ENCODE measurements at places on chromosomes 4 and X.

DNA sequence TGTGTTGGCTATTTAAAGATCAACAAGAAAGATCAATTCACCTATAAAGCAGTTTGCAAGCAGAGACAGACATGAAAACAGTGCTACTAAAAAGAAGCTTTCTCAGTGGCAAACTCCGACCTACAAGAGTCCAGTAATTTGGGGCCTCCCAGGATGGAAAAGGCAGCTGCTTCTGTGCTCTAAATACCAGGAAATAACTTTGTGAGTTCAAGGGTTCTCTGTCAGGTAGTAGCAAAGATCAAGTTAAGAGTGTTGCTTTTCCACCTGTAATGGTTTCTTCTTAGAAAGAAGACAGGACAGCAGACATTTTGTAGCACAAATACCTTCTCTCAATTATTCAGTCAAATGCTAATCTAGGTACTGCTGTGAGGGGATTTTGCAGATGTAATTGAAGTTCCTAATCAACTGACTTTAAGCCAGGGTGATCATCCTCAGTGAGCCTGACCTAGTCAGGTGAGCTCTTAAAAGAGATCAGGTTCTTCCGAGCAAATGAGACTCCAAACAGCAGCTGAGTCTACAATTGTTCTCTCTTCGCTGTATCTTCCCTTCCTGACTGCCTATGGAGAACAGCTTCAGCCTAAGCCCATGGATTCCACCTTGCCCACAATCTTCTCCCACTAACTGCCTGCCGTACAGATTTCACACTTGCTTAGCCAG lies 13.5 kb downstream of the ANKRD17 start:
- no peak for DNase-seq

DNA sequence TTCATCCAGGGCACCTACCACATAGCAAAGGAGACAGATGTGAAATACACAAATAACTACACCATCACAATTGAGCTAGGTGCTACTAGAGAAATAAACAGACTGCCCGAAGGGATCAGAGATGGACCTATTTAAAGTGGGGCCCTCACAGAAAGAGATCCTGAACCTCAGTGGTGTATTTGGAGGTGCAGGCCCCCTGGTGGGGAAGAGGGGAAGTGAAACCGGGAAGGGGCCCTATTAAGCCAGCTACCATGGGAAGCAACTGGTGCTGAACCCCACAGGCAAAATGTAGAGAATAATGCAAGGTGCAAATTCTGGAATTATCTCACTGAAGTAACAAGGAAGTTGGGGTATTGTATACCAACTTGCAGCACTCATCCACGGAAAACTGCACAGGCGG lies 78.6 kb upstream of the FAM9A start:
- no peak for DNase-seq

- no peak for DNase-seq
These were observed 163.7 kb downstream of the CPE start for GRCh38 chr4:165542476-165542875.

DNA sequence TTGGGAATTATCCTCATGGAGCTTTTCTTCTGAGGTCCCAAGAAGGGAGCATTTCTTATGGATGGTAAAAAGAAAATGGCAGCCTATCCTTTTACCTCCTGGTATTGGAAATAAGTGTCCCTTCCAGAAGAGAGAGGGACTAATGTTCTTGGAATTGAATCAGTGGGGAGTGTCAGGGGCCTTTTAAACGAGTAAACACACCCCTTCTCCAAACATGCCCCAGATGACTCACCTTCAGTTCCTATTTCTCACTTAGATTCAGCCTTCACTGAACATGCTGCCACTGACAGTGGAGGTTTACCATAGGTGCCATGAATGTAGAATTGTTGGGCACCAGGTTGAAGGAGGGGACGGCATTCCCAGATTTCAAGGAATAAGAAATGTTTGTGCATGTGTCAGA lies 19.0 kb downstream of the MAGEC2 start:
- DNase-seq, result no peak

- peak; percentile 14 for DNase-seq
These were observed 55.7 kb downstream of the PHOX2B start for GRCh38 chr4:41692717-41693345.

- no peak for DNase-seq
These were observed 68.0 kb downstream of the PPEF2 start for GRCh38 chr4:75834095-75834771.

- DNase-seq, result no peak
These were observed 142.5 kb downstream of the CXXC4 start for GRCh38 chr4:104352211-104352610.

- DNase-seq, result no peak
These were observed 76.9 kb downstream of the SHROOM3 start for GRCh38 chr4:76511947-76512346.

DNA sequence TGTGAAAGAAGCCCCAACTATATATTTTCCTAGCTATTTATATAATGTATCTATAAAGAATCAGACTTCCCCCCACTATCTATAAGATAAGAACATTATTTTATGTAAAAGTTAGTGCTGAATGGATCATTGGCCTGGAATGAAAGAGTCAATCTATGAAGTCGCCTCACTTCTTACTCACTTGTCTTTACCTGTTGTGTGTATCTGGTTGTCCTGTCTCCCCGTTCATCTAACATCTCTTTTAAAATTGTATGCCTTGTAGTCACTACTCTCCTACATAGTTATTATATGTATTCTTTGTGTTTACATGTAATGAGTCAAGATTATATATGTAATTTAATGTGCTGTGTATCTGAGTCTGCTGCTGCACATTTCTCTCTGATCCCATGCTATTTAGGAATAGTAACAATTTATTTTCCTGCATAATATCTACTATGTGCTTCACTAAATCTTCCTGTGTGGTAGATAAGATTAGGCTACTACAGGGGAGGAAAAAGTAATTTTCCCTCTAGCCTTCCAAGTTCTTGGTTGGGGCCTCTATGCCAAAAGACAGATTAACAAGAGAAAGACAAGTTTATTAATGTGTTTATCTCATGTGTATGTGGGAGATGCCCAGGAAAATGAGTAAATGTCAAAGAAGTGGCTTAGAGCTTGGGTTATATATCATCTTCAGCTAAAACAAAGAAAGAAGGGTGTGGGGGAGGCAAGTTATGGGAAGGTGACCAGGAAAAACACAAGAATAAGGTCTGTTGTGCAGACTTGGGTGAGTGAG lies 77.6 kb upstream of the FRMPD4 start:
- DNase-seq, result no peak

GRCh38 chr4:144808034-144808433 lies 162.1 kb downstream of the HHIP start:
- DNase-seq, result no peak

GRCh38 chr4:14581741-14582140 lies 420.5 kb upstream of the CPEB2 start:
- no peak for DNase-seq

DNA sequence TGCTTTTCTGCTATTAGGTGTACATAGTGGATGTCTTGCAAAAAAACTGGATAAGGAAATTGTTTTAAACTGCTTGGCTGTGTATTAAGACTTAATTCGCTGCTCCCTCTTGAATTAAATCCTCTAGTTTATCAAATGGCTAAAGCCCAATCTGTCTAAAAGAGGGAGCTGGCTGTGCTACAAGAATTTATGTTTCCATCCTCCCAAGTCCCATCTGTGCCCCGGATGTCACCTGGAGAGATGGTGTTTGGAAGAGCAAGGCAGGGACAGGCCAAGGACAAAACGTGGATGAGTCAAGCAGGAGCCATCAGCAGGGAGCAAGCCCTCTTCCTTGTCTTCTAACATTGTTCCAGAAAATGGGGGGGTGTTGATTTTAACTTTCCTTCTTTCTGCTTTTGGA lies 171.3 kb upstream of the LCORL start:
- DNase-seq, result no peak

DNA sequence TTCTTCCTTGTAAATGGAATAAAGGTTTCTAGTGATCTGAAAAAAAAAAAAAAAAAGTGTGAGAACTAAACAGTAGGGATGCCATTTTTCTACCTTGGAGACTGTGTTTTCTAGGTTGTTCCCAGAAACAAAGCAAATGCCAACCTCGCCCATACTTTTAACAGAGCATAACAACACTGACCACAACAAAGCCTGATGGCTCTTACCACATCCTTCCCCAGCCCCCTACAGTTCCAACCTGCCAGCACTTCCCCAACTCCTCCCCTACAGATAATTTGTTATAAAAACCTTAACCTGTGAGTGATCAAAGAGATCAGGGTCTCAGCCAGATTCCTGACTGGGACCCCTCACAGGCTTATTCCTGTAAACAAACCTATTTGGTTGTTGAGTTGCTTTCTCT lies 940.0 kb downstream of the SH3BGRL start:
- no peak for DNase-seq

DNA sequence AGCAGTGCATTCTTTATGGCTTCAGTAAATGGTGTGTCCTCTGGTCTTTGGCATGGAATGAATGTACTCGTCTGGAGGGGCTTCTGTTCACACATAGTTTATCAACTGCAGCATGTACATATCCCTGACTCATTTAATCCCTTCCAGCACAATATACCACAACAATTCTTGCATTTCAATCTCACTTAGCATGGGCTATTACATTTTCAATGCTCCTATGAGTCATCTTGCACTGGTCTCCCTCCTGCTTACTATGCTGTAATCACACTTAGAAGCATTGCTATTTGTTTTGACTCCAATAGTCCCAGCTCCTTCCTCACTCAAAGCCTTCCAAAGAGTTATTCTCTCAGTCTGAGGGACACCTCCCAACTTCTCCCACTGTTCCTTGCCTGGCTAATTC lies 180.9 kb upstream of the NUDT10 start:
- no peak for DNase-seq

GRCh38 chrX:129145840-129146272 lies 377.4 kb downstream of the SMARCA1 start:
- no peak for DNase-seq

- no peak for DNase-seq
These were observed 14.8 kb downstream of the NAT8L start for GRCh38 chr4:2073808-2074481.

GRCh38 chr4:138595171-138595570 lies 353.0 kb upstream of the SLC7A11 start:
- no peak for DNase-seq

DNA sequence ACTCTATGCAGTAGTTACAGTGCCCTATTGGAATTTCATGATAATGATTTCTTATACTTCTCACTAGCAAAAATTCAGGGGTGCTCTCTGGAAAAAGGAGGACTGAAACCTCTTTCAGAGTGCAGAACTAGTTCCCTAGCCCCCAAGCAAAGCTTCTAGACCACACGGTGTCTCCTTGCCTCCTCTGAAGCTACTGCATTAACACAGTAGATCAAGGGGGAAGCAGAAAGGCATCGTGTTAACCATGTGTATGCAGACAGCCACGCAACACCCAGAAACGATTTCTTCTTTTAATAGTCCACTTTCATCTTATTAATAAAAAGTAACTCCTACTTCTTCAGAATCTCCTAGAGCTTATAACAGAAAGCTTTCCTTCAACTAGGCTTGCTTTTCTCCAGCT lies 44.7 kb downstream of the MAML3 start:
- DNase-seq, result no peak

GRCh38 chr4:27662426-27662825 lies 801.8 kb downstream of the STIM2 start:
- no peak for DNase-seq

DNA sequence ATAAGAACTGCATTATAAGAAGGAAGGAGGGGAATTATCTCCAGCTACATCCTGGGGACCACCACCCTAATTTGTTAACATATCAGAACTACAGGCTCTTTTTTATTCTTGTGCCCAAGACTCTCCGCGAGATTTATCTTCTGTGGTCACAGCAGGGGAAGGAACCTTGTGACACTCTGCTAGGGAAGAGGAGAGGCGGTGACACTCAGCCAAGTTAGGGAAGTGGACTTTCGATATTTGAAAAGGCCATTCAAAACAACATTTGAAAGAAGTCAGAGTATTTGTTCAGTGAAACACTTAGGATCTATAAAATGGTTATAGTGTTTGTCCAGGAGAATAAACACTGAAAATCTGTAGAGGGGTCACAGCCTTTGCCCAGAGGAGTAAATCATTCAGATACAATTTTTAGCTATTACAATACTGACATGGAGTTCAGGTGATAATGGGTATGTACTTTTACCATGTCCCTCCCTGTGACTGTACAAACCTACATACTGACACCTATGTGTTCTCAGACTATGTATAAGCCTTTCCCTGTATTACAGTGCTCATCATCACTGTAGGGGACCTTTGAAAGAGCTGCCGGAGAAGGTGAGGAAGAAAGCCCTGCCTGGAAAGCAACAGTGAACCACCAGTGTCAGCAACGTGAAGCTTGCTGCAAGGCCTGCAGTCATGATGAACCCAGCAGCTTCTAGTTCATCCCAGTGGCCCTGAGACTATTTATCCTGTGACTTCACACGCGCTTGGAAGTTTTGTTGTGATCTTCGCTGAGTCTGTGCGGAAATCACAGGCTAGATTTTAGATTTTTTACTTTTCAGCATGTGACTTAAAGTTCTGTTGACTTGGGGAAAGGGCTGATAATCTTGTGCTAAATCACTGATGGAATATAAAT lies 8.5 kb upstream of the PTTG2 start:
- DNase-seq, result no peak

DNA sequence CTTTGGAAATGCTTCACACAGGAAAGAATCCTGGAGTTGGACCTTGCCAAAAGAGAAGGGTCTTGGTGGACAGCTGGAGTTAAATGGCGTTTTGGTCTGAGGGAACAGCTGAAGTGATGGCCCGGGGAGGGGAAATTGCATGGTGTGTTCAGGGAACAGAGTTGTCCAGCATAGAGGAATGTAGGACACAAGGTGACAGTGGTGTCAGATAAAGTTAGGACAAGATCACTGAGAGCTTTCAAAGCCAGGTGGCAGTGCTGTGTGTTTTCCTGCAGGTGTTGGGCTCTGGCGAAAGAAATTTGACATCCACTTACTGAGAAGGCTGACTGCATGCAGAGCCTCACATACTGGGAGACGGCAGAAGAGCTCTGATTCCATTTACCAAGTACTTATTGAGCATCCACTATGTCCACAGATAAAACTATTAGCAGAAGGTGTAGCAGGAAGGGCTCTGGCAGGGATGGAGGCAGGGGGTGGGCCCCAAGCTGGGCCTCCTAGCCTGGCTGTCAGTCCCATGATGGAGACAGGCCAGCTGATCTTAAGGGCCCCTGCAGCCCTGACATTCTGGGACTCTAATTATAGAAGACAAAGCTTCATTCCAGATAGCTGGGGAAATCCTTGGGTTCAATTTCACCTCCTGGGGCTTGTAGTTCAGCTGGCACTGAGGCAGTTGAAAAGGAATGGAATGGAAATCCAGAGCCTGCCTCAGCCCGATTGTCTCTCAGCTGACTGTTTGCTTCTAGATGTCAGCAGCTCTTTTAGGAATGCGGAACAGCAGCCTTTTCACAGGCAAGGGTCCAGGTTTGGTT lies 150.2 kb upstream of the MAMLD1 start:
- DNase-seq, result no peak

DNA sequence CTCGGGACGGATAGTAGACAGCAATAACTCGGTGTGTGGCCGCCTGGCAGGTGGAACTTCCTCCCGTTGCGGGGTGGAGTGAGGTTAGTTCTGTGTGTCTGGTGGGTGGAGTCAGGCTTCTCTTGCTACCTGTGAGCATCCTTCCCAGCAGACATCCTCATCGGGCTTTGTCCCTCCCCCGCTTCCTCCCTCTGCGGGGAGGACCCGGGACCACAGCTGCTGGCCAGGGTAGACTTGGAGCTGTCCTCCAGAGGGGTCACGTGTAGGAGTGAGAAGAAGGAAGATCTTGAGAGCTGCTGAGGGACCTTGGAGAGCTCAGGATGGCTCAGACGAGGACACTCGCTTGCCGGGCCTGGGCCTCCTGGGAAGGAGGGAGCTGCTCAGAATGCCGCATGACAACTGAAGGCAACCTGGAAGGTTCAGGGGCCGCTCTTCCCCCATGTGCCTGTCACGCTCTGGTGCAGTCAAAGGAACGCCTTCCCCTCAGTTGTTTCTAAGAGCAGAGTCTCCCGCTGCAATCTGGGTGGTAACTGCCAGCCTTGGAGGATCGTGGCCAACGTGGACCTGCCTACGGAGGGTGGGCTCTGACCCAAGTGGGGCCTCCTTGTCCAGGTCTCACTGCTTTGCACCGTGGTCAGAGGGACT lies 5.7 kb upstream of the MSANTD1 start:
- DNase-seq, result no peak
